Activated effector memory CD4-positive, alpha-beta T cell treated with anti-CD3 and anti-CD28 coated beads, Interleukin-2, amount 50 U/mL, for 16 hours (primary cell): ENCODE measurements at places on chromosomes 4 and X.

DNA sequence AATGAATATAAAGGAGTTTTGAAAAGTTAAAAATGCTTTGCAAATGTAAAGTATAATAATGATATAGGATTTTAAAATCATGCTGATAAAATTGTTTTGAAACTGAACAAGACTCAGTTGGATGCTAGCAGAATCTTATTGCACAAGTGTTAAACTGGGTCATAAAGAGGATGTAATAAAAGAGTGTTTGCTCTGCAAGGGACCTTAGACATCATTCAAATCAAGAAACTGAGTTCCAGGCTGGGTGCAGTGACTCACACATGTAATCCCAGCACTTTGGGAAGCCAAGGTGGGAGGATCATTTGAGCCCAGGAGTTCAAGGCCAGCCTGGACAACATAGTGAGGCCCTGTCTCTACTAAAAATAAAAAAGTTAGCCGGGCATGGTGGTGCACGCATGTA, 27.5 kb upstream of the DUSP21 start:
- no peak for DNase-seq

GRCh38 chr4:96677499-96677898, 837.6 kb downstream of the PDHA2 start:
- DNase-seq, result no peak

GRCh38 chrX:137547291-137547690, 18.6 kb upstream of the ZIC3 start:
- DNase-seq, result no peak

DNA sequence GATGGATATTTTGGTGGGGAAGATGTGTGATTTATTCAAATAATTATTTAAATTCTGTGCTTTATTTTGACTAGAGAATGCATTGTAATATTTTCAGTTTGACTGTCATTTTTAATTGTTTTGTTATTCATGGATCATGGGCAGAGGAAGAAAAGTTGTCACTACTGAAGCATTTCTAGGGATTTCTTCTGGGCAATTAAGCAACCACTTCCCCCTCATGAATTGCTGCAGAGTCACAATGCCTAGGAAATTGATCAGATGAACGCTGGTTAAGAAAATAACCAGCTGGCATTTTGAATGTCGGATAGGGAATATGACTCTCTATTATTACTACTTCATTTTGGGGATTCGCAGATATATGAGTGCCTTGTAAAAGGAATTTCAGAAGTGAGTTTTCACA, 283.3 kb downstream of the IL15 start:
- no peak for DNase-seq

GRCh38 chrX:70826715-70827114, 81.8 kb downstream of the TEX11 start:
- DNase-seq, result no peak

- DNase-seq, result no peak
Observed at GRCh38 chr4:144115519-144115918, 25.0 kb downstream of the GYPA start.

- no peak for DNase-seq
Observed at GRCh38 chr4:86543560-86544309, 50.4 kb upstream of the PTPN13 start.

- no peak for DNase-seq
Observed at GRCh38 chrX:107706309-107706708, 69.3 kb downstream of the TSC22D3 start.

DNA sequence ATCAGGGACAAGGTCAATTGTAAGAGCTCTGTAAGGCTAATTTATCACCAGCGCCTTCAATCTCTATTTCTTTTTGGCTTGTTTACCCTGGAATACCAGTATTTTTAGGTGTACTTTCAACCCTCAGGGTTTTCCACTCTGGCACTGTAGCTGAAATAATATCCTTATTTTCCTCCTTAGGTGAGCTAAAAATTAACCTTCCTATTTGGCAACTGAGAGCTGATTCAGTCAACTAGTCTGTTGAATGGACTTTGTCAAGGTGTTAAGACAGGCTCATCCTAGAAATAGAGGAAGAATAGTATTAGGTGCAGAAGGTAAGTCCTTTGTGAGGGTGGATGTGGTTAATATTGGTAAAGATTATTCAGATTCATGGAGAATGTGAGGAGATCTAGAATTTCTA, 101.3 kb upstream of the BANK1 start:
- no peak for DNase-seq

DNA sequence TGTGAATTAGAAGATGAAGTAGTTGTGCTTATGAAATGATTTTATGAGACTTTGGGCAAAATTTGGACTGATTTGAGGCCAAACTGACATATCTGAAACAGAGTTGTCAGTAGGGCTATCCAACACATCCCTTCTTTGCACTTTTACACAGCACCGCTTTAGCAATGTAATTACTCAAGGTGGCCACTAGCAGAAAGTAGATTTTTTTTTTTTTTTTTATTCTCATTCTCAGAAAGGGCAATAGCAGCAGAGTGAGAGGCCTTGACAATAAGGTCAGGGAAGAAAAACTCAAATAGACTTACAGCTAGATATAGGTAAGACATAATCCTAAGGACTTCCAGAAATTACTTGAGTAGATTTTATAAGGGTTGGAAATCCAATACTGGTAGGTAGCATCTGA, 414.3 kb downstream of the NAP1L3 start:
- DNase-seq, result no peak

- DNase-seq, result no peak
Observed at GRCh38 chrX:154696676-154697045, 43.3 kb upstream of the CTAG2 start.

GRCh38 chr4:112752510-112752909, 115.6 kb downstream of the LARP7 start:
- DNase-seq, result no peak

DNA sequence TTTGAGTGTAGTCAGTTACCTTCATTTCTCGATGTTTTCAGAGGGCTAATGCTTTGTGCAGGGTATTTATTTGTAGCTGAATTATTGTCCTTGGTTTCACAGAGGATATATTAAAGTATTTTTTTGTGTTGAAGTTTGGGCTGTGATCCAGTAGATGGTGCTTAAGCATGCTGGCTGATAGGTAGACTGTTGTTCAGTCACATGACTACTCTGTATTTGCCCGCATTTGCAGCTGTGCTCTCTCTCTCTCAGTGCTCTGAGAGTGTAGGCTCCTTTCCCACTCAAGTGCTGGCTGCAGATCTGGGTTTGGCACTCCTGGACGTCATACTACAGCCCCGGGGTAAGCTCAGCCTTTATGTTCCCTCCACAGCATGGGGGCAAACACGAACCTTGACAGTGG, 21.7 kb downstream of the RAB40AL start:
- no peak for DNase-seq

GRCh38 chrX:63746278-63746677, 38.7 kb downstream of the ARHGEF9 start:
- peak; percentile 61 for DNase-seq
